ENCODE measurements at places on chromosomes 1 and 21.

GRCh38 chr1:173555651-173556305 lies 47.1 kb downstream of the SLC9C2 start:
- no peak for DNase-seq

GRCh38 chr21:45169001-45169400 lies 94.6 kb downstream of the ADARB1 start:
- no peak for DNase-seq

GRCh38 chr1:206737729-206738201 lies 32.8 kb upstream of the IL19 start:
- no peak for DNase-seq

- DNase-seq = no peak
These were observed 102.9 kb downstream of the AHCTF1 start for GRCh38 chr1:246828818-246829217.

GRCh38 chr1:116731439-116731838 lies 22.8 kb upstream of the CD2 start:
- no peak for DNase-seq

DNA sequence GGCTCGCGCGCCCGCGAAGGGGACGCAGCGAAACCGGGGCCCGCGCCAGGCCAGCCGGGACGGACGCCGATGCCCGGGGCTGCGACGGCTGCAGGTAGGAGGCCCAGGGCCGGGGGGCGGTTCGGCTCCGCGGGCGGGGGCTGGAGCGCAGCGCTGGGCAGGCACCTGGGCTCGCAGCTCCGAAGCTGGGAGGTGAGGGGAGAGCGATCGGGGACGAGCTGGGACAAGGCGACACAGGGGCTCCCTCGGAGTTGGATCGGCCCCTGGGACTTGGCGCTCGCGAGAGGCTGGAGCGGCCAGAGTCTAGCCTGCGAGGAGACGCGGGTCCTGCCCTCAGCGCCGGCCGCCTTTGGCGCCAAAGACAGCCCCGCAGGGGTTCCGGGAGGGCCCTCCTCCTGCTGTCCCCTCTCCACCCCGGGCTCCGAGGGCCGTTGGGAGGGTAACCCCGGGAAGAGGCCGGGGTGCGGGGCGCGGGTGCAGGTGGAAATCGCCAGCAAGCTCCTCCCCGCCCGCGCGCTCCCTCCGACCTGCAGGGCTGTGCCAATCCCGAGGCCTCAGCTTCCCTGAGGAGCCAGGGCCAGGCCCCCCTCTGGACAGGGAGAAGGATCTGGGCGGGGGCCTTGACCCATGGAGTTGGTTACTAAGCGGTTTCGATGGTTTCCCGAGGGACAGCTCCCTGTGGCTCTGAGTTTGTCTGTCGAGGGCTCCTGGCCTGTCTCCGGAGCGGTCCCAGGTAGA lies 401 bp downstream of the TP73 start:
- DNase-seq = no peak

- DNase-seq = peak; percentile 45
These were observed 4.9 kb upstream of the TNFRSF1B start for GRCh38 chr1:12161662-12162458.

DNA sequence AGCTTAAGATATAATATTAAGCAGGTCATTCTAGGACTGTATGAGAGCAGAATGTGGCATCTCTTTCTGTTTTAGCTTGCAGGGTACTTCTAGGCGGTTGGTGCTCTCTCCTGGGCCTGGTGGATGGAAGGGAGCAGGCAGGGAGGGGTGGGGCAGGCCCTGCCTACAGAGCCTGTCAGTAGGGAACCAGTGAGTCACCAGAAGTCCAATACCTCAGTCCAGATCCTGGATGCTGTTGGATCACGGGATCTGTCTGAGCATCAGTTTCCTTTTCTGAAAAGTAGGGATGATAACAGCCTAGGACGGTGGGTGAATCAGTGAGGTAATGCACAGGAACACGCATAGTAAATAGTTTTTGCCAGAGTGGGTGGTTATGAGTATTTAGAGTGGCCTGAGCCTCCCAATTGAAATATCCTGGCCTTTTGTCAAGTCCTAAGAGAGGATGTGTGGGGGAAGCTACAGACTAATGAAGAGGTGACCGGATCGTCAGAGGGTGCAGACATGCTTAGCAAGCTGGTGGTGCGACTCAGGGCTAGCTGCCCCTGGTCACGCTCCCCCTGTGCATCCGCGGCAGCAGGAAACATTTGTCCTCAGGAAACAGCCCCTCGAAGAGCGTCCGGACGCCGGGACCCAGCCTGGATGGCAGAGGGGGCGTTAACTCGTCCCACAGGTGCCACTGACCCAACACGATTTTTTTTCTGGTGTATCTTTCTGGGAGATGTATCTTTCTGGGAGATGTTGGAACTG lies 23.9 kb downstream of the NAV1 start:
- DNase-seq = no peak

- DNase-seq = no peak
These were observed 7.2 kb upstream of the RNU1-1 start for GRCh38 chr1:16521288-16521583.

GRCh38 chr1:20211511-20211931 lies 25.2 kb upstream of the PLA2G2C start:
- no peak for DNase-seq

DNA sequence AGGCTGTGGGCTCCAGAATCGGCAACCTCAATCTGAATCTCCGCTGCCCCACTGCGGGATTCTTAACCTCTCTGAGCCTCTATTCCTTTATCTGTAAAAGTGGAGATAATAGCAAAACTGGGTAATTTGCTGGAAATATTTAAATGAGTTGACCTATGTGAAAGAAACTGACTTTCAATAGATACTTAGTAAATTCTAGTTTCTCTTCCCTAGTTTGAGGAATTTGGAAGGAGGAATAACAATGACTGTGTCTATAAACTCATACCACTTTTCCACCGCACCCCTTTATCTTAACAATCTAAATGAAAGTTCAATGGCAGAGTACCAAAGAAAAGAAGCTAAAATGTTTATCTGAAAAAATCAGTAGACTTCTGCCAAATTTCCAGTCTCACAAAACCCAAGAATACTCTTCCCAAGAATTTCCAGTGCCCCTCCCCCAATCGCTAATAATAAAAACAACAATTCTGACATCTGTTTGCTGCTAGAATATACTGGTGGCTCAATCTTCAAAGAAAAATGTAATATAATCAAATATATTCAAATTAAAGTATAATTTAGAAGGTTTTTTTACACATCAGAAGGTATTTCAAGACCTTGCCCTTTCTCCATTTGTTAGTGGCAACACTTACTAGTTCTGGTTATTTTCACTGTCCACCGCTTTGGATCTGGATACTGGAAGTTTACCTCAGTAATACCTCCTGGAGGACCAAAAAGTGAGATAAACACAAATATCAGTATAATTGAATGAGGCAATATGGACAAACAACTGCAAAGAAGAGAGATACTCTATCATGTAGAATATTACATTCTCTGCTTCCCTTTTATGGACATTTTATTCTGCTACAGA lies 171.2 kb downstream of the LTN1 start:
- DNase-seq = no peak

DNA sequence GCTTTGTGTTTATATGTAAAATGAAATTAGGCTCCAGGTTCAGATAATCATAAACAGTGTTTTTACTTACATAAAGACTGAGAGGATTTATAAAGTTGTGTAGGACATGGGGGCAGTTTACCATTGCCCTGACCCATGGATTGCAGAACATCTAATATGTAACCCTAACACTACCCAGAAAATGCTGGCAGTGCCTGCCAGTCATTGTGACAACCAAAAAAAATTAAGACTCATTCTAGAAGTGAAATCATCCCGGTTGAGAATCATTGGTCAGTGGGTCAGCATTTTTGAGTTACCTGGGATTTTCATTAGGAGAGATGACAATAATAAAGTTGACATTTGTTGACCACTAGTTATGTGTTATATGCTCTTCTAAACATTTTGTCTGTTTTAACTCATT lies 31.2 kb upstream of the THEM4 start:
- DNase-seq = no peak

- DNase-seq = no peak
These were observed 4.1 kb downstream of the RBP7 start for GRCh38 chr1:10001016-10001665.

- peak; percentile 53 for DNase-seq
These were observed 99.4 kb downstream of the KCNJ15 start for GRCh38 chr21:38355992-38356781.

DNA sequence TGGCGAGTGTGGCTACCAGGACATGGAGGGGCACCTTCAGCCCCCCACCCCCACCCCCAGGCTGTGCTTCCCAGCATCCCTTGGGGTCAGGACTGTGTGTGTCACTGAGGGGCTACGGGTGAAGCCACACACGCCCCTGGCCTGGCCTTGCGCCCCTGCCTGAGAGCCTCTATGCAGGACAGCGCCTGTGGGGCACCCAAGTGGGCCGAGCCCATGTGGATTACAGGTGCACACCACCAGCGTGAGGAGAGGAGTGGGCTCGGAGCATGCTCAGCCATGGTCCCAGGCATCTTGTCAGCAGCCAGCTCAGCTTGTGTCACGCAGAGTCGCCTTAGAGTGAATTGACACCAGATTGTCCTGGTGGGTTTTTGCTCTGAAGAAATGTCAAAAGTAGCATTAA lies 27.9 kb downstream of the FAAP20 start:
- no peak for DNase-seq

DNA sequence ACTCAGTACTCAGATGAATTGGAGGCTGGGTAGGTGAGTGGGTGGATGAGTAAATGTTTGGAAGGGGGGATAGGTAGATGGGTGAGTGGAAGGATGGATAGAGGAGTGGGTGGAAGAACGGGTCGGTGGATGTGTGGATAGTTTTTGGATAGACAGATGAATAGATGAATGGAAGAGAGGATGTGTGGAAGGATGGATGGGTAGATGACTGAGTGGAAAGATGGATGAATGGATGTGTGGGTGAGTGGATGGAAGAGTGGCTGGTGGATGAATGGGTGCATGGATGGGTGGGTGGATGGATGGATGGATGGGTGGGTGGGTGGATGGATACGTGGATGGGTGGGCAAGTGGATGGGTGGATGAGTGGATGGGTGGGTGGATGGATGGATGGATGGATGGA lies 3.7 kb downstream of the SLC45A1 start:
- DNase-seq = no peak

DNA sequence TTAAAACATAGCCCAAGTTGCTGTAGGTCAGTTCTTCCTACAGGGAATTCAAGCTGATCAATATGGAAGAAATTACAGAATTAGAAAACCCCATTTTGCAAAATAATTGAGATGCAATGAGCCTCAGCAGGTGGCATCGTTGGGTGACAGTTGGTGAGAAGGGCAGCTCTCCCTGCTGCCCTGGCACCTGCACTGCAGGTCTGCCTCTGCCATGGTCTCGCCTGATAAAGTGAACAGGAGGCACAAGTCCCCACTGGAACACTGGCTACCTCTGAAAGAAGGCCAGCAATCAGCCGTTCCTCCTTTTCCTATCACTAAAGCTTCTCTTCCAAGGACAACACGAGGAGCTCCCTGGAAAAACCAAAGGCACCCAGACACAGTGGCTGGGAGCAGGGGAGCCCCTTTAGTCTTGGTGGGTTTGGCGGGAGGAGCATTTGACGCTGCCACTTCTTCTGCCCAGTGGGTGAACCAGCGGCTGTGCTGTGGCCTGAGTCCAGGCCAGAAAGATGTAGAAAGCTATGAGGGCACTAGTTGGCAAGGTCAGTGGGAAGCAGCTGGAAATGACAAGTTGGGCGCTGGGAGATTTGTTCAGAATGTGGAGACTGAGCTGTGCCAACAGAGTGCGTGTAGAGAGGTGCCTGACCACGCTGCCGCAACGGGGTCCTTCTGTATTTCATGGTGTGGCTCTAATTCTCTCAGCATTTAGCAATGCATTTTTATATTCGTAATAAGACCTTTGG lies 93.1 kb downstream of the RIPK4 start:
- DNase-seq = no peak

- no peak for DNase-seq
These were observed 60.8 kb upstream of the RALGPS2 start for GRCh38 chr1:178664278-178664677.

- DNase-seq = no peak
These were observed 13.1 kb downstream of the ACTA1 start for GRCh38 chr1:229420765-229421164.

DNA sequence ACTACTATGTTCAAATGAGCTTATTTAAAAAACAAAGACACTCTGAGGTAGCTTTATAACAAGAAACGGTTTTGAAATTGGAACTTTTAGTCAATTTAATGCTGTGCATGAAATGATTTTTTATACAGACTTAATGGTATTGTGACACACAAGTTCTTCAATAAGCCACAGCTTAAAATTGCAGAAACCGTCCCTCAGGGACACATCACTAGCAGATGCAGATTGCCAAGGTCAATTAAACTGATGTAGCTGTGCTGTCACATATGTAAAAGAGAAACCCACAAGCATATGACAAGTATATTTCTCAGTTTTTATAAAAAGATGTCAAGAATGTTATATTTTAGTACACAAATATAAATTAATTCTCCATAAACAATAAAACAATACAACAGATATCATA lies 366.9 kb downstream of the DPYD start:
- no peak for DNase-seq

GRCh38 chr1:151534662-151535278 lies 5.3 kb upstream of the TUFT1 start:
- peak; percentile 67 for DNase-seq

All from stimulated activated CD8-positive, alpha-beta memory T cell treated with anti-CD3 and anti-CD28 coated beads, Interleukin-7, amount 100 ng/mL, for 24 hours (primary cell).